Stimulated activated CD8-positive, alpha-beta memory T cell treated with anti-CD3 and anti-CD28 coated beads, Interleukin-7, amount 100 ng/mL, for 1 hour (primary cell): ENCODE measurements at places on chromosomes 11 and 22.

GRCh38 chr22:23301591-23301990 is 121.3 kb downstream of the BCR start:
- DNase-seq, result no peak

GRCh38 chr11:3380706-3381545 is 2.0 kb upstream of the ZNF195 start:
- no peak for DNase-seq

- DNase-seq, result no peak
These were observed 787 bp upstream of the RDX start for GRCh38 chr11:110297076-110297725.

DNA sequence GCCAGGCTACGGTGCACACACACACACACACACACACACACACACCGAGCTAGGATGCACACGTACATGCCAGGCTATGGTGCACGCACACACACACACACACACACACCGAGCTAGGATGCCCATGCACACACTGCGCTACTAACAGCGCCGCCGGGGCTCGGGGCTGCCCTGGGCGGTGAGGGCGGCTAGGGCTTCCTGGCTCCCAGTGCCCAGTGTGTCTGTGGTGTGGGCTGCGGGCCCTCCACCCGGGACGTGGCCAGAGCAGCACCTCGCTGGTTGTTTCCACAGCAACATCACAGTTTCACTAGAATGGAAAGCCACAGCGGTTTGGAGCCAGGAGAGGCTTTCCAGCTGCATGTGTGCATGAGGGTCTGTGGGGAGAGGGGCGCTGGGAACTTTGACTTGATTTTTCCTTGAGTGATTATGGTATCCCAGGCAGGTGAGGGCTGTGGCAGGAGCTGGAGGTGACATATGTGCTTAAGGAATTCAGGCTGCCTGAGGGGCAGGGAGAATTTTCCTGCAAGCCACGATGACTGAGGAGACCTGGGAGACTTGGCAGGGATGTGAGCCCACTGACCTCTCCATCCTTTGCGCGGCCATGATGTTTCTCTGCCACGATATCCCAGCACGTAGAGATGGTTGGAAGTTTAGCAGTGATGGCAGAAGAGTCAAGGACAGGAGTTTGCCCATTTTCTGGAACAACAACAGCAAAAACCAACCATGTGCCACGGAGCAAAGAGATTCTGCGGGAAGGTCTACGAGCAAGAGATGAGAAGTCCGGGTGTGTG is 195.9 kb downstream of the SNX19 start:
- DNase-seq, result no peak

DNA sequence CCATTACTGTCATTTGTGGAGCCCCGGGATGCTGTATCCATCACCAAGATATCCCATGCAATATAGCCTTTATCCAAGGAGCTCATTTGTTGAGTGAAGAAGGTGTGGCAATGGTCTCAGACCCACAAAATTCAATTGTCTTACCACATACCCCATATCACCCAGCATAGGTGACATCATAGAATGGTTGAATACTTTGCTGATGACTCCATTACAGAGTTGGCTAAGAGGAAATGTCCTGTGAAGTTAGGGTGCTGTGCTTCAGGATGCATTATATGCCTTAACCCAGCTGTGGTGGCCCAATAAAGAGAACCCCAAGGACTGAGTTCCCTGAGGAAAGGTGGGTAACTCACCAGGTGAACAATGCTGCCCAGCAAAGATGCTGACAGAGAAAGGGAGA is 113.7 kb downstream of the EFCAB6 start:
- DNase-seq, result no peak

- DNase-seq, result no peak
These were observed 87.2 kb downstream of the BTBD10 start for GRCh38 chr11:13375798-13376197.

- DNase-seq, result no peak
These were observed 5.5 kb upstream of the SELENOH start for GRCh38 chr11:57735619-57736298.

DNA sequence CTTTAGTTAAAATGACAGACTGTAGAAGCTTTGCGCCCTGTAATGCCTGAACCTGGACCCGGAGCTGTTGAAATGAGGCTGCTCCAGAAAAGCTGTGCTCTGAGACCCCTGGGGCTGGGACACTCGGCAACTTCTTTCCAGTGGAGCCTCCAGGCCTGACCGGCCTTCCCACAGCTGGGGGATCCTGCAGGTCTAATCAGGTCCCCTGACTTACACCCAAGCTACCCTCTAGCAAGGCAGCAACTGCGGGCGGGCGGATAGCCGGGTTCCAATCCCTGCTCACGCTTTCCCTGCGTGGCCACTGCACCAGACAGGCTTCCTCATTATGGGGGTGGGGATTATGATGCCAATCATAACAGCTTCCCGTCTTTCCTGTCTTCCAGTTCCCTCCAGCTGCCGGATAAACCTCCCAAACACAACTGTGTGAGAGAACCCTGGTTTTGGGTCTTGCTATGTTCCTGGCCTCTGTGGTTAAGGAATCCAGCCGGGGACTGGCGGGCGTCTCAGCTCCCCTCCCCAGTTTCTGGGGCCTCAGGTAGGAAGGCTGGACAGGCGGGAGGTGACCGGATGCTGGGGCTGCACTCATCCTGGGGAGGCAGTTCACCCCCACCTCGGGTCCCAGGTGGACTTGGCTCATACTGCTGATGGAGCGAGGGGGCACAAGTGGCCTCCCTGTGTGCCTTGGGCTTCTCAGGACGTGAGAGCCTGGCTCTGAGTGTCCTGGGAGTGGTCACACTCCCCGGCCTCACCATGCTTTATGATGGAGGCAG is 38.6 kb downstream of the PARVG start:
- no peak for DNase-seq

DNA sequence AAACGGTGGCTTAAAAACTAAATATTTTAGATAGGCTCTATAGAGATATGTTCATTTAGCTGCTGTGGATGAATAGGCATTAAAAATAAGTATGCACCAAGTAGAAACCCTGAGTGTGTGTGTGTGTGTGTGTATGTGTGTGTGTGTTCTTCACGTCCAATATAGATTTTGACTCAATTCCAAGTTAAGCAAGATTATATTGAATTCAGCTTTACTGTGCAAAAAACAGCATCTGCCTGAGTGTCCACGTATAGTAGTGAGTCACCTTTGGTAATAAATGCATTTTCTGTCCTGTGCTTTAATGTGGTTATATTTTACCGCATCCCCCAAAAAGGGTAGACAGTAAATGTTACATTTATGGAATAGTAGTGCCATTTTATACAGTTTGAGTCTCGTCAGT is 71.2 kb downstream of the PDHX start:
- DNase-seq, result no peak

DNA sequence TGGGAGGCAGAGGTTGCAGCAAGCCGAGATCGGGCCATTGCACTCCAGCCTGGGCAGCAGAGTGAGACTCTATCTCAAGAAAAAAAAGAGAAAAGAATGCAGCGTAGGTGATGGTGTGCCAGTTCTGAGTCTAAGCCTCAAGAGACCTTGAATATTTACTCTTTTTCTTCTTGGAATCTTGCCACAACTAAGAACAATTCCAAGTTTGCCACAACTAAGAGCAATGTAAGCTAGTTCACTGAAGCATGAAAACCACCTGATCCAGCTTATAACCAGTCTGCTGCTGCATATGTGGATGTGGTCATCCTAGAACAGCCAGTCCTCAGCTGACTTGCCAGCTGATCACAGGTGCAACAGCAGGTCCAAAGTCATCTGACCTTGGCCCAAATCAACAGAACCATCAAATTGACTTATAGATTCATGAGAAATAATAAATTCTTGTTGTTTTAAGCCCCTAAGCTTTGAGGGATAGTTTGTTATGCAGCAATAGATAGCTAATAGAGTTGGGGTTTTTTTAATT is 25.4 kb upstream of the SEZ6L start:
- no peak for DNase-seq

- DNase-seq, result no peak
These were observed 6.9 kb downstream of the DLG2 start for GRCh38 chr11:85620256-85620655.

DNA sequence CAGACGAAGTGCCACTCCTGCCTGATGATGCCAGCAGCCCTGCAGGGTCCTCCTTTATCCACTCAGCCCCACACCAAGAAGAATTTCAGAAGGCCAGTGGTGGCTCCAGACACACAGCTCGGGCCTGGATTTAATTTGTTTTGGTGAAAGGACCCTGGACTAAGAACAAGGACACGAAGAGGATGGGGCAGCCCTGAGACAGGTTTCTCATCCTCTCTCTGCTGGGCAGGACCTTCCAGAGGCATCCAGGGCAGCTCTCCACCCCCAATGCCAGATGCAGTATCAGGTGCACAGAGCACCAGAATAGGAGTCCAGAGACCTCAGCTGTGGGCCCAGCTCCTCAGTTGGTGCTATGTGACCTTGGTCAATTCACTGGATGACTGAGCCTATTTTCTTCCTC is 72.0 kb downstream of the TRIM29 start:
- DNase-seq, result no peak

- no peak for DNase-seq
These were observed 164.5 kb upstream of the PLET1 start for GRCh38 chr11:112425121-112425520.

DNA sequence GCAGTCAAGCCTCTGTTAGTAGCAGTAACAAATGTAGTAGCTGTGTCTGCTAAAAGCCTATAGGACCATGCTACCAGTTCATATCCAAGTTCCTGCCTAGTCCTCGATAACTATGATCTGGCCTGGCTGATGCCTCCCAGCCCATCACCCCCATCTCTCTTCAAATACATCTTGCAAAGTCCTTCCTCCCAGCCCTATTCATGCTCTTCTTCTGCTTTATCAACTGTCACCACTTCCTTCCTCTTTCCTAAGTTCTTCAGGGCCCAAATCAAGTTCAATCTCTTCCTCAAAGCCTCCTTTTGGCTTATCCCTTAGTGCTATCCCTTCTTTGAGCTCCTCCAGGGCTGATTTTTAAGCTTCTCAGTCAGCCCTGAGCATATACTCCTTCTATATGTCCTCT is 150.9 kb upstream of the THY1 start:
- no peak for DNase-seq

DNA sequence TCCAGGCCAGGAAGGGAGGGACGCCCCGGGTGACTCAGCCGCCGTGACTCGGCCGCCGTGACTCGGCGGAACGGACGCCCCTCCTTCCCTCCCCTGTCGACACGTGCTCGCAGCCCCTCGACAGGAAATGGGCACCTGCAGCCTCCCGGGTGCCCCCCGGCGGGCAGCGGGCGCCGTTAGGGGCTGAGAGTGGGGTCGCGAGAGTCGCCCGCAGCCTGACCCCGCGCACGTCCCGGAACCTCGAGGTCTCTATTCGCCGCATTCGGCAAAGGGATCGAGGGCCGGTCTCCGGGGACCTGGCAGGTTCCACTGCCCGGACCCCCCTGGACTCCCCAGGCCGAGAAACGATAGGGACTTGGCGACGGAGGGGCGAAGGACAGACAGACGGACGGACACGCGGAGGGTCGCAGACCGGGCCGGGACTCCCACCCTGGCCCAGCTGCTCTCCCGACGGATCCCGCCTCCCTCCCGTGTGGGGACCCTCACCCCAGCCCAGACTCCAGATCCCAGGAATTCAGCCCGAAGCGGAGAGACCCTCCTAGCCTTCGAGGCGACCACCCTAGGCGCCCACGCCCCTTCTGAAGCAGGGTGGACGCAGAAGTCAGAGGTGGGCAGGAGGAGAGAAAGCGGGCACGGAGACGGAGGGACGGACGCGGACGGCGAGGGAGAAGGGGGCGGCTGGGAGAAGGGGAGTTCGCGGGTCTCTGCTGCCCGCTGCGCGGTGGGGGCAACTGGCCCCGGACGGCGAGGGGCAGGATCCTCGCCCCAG is 648 bp downstream of the FOSL1 start:
- no peak for DNase-seq

GRCh38 chr22:49728570-49729271 is 99.0 kb downstream of the BRD1 start:
- DNase-seq, result no peak

- DNase-seq, result no peak
These were observed 1529.2 kb upstream of the TENM4 start for GRCh38 chr11:80970037-80970436.

GRCh38 chr11:120223793-120224192 is 13.0 kb downstream of the OAF start:
- no peak for DNase-seq
